Activated CD4-positive, alpha-beta T cell treated with anti-CD3 and anti-CD28 coated beads for 36 hours (primary cell): ENCODE measurements at places on chromosomes 3 and 15. TPM values are rescaled to one million over a fixed set of nuclear protein-coding genes. Genes with fewer than 3 reads are reported as not detected.

The CA12 gene
- total RNA-seq, result 0.46 TPM

GRCh38 chr15:58524247-58524646 is 92.5 kb downstream of the LIPC start:
- DNase-seq, result no peak
- H3K4me1 ChIP-seq, result peaks cover 16% of the 10 kb centered on the region
- H3K27ac ChIP-seq, result no peak overlapping the region
- H3K36me3 ChIP-seq, result no peaks in the 10 kb centered on the region

GRCh38 chr3:38597502-38598060 is 51.9 kb downstream of the SCN5A start:
- no peak for DNase-seq
- H3K4me3 ChIP-seq, result no peak overlapping the region
- no peaks in the 10 kb centered on the region for H3K36me3 ChIP-seq
- H3K4me1 ChIP-seq, result no peaks in the 10 kb centered on the region
- H3K27ac ChIP-seq, result no peak overlapping the region

The ISLR2 gene
- 0.05 TPM for total RNA-seq

DNA sequence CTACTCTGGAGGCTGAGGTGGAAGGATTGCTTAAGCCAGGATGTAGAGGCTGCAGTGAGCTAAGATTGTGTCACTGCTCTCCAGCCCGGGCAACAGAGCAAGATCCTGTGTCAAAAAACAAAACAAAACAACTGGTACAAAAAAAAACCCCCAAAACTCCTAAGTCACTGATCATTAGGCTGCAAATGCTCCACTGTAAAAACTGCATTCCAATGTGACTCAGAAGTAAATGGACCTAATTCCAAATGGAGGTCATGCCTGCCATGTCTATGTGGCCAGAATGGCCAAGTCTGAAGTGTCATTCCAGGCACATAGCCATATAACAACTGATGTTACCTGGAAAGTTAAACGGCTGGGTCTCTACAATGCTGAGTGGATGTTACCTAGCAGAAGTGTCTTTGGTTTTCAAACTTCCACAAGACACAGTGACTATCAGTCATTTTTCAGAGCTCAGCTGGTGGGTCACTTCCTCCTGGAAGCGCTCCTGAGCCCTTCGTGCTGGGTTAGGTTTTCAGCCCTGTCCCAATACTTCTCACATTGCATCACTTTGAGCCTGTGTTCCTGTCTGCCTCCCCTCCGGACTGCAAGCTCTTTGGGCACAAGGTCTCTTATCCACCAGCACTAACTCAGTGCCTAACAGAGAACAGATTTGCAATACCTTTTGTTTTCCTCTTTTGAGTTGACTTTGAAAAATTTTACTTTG is 10.6 kb downstream of the FSTL1 start:
- H3K36me3 ChIP-seq, result no peaks in the 10 kb centered on the region
- no peaks in the 10 kb centered on the region for H3K4me1 ChIP-seq
- H3K4me3 ChIP-seq, result no peak overlapping the region
- peaks cover 5% of the 10 kb centered on the region for H3K27me3 ChIP-seq

GRCh38 chr3:25428789-25429335 is 799 bp downstream of the RARB start:
- DNase-seq, result no peak
- peaks cover 6% of the 10 kb centered on the region for H3K4me1 ChIP-seq
- H3K27me3 ChIP-seq, result peaks cover 37% of the 10 kb centered on the region
- no peak overlapping the region for H3K27ac ChIP-seq
